ENCODE measurements at places on chromosomes 4 and X.
A peak's percentile ranks its signal among the peaks of the same experiment; 100 is the strongest.

- DNase-seq, result no peak
Observed at GRCh38 chr4:144787365-144788258, 141.7 kb downstream of the HHIP start.

GRCh38 chr4:182483685-182484084 is 240.5 kb downstream of the TENM3 start:
- no peak for DNase-seq

DNA sequence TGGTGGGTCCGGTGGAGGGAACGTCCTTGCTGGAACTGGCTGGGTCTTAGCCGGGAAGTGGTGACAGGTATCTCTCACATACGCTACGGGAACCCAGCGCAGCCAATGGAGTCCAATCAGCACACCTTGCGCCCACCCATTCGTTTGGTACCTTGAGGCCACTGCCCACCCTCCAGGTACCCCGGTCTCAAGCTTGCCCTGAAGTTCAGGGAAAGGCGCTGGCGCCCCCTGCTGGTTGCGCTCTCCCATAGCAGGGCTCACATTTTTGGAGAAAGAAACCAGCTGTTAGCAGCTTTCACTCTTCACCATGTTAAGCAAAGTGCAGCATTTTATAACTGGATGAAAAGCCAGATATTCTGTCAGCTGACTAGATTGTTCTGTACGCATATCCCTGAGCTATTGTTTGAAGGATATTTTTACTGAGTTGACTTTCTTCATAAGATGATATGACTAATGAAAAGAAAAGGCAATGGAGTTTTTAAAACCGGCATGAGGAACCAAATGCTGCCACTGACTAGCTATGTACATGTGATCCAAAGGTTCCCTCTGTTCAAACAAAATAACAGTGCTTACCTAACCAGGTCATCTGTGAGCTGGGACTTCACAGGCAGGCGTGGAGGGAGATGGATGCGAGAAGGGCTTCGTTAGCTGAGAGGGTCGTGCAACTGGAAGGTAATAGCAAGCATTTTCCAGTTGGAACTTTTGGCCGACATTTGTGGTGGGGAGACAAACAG is 43.7 kb downstream of the OTOP1 start:
- DNase-seq, result peak; percentile 50

DNA sequence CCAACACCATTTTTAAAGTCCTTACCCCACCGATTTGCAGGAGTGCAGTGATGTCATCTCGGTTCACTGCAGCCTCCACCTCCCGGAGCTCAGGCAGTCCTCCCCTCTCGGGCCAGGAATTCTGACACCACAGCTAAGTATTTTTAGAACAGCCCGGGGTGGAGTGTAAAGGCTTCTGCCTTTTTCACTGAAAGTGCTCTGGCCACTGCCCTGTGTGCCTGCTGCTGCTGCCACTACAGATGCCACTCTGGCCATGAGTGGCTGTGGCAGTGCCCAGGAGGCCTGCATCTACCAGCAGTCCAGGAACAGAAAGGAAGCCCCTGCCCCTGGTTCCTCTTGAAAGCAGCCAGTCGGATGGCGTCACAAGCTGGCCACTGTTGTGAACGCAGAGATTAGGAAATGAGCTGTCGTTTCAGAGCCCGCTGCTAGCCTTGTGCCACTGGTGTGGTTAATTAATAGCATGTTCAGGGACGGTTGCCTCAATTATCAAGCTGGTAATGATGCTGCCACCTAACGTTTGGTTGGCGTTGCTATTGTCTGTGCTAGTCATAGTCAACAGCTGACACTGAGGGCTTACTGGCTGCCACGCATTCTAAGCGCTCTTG is 23.6 kb upstream of the TBC1D14 start:
- DNase-seq, result peak; percentile 57

GRCh38 chrX:97898798-97899197 is 1015.1 kb downstream of the RPA4 start:
- DNase-seq, result no peak

GRCh38 chr4:89365776-89366175 is 58.2 kb upstream of the GPRIN3 start:
- no peak for DNase-seq

DNA sequence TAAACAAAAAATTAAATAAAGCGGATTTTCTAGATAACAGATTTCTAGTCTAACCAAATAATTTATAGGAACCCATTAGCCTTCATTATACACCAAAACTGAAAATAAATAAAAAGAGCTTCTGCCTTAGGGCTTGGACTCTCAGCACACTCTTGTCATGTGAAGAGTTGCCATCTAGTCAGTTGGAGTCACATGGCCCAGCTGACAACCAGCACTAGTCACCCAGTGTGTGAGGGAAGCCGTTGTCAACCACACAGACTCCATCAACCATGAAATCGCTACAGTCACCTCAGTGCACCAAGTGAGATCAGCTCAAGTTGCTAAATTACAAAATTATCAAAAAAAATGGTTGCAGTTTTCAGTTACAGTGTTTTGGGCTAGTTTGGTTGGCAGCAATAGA is 470.0 kb downstream of the GASK1B start:
- DNase-seq, result no peak

GRCh38 chrX:105018865-105019264 is 201.6 kb downstream of the TEX13A start:
- no peak for DNase-seq

DNA sequence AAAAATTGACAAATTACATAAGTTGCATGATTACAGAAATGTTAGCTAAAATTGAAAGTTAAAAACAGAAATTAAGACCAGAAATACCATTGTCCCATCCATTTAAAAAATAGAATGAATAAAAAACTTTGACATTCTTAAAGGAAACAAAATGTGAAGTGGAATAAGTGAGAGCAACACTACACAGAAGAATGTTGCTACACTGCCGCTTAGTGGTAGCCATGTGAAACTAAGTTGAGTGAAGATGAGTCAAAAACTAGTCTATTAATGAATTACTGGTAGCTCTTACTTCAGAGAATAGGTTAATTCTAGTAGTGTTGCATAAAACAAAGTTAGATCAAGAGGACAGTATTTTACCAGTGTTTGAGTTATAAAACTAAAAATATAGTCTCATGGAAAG is 571.0 kb upstream of the KLHL4 start:
- DNase-seq, result peak; percentile 6

DNA sequence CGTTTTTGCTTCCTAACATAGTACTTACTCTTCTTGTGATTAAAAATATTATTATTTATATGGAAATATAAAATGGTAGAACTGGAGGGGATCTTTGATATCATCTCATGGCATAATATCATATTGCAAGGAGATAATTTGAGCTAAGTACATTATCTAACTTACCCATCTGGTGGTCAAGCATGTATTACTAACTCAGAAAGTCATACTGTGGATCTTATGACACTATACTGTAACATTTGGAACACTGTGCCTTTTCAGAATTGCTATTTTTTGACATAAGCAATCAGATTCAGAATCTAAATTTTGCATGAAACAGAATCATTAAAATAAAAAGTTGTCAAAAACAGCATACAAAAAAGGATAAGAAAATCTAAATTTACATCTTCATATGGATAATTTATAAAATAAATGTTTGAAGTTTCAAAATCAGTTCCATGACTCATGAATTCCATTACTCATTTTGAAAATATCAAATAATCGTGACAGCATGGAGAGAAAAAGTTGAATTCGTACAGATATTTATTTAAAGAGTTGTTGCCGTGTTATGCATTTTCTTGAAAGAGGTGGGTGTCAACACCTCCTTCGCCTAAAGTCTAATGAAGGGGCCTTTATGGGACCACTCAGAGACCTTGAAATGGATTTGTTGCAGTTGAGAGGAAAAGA is 928.1 kb downstream of the PDHA2 start:
- no peak for DNase-seq

GRCh38 chrX:25733148-25733547 is 405.0 kb upstream of the MAGEB18 start:
- no peak for DNase-seq

DNA sequence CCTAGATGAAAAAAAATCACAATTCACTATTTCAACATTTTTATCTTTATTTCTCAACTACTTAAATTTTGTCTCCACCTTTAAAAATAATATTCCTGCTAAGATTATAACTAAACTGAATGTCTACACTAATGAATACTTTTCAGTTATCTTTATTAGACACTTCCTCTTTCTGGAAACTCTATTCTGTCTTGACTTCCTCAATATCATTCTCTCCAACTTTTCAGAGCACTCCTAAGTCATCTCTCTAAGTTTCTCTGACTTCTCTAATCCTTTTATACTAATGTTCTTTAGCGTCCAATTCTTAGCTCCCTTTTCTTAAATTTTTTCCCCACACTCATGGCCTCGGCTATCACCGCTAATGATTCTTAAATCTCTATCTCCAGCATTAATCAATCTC is 374.2 kb downstream of the FBXO8 start:
- no peak for DNase-seq

DNA sequence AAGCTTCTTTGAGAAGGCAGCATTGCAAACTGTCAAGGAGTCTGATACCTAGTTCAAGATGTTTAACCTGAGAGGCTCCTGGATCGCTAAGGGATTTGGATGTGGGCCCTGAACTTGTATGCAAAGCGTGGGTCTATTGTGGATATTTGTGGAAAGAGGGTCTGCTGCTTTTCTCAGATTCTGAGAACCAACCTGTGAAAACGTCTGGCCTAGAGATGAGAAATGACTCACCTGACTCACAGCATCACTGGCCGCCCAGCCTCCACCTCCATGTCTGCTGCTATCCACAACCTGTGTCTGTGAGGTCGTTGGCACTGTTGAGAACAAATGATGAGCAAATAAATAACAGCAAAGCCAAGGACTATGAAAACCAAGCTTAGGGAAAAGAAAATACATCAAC is 33.3 kb upstream of the PROM1 start:
- DNase-seq, result no peak

DNA sequence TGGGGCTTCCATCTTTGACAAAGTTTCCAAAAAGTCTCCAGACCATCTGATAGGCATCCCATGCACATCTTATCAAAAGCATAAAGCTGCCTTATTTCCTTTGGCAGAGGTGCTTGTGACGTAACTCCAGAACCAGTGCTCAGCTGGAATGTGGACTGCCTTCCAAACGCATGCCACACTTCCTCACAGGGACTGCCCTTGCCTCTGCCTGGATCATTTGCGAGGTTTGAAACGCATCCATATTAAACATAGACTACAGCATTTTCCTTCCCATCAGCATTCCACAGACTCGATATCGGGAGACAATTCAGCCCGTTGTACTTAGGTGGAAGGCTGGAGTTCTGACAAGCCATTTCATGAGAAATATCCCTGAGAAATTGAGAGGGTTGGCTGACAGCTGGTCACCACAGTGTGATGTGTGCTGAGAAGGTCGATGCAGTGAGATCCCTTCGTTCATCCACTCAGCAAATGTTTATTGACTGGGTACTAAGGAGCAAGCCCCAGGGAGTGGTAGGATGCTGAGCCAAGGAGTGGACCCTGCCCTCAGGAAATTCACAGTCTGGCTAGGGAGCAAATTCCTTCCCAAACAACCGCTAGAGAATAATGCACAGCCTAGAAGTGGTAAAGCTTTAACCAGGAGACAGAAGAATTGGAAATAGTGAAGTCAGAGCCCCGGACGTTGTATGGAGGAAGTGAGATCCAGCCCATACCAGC is 376.0 kb downstream of the BCOR start:
- no peak for DNase-seq

GRCh38 chr4:93436000-93436626 is 392.4 kb upstream of the ATOH1 start:
- DNase-seq, result no peak

GRCh38 chrX:18883961-18884765 is 99.8 kb downstream of the PHKA2 start:
- DNase-seq, result no peak

GRCh38 chrX:24335871-24336270 is 22.0 kb upstream of the SUPT20HL2 start:
- no peak for DNase-seq

DNA sequence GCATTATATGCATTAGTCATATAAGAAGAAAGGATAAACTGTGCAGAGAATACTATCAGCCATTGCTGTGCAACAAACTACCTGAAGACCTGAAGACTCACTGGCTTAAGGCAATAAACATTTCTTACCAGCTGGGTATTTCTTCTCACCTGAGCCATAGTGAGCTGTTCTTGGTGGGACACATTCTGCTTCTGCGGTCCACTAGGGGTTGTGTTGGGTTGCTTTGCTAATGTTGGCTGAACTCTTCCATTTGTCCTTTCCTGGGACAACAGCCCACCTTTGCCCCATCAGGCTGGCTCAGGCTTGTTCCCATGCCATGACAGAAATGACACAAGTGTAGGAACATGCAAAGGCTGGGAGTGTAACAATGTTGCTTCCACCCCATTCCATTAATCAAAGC is 388.6 kb downstream of the PCDH7 start:
- DNase-seq, result no peak

DNA sequence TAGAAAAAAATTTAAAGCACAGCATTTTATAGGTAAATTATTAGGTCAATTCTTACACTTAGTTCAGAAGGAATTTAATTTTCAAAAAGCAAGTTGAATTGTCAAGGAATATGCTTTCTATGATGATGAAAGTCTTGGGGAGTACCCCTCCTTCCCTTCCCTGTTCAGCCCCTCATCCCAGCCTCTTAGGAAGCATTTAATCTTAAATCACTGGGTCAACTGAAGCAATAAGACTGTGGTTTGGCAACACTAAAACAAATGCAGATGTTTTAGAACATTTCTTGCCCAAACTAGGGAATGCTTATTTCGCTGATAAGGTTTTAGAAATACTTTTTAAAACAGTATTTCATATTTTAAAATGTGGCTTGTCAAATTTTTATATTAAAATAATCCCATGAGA is 19.1 kb upstream of the ARSJ start:
- DNase-seq, result no peak

DNA sequence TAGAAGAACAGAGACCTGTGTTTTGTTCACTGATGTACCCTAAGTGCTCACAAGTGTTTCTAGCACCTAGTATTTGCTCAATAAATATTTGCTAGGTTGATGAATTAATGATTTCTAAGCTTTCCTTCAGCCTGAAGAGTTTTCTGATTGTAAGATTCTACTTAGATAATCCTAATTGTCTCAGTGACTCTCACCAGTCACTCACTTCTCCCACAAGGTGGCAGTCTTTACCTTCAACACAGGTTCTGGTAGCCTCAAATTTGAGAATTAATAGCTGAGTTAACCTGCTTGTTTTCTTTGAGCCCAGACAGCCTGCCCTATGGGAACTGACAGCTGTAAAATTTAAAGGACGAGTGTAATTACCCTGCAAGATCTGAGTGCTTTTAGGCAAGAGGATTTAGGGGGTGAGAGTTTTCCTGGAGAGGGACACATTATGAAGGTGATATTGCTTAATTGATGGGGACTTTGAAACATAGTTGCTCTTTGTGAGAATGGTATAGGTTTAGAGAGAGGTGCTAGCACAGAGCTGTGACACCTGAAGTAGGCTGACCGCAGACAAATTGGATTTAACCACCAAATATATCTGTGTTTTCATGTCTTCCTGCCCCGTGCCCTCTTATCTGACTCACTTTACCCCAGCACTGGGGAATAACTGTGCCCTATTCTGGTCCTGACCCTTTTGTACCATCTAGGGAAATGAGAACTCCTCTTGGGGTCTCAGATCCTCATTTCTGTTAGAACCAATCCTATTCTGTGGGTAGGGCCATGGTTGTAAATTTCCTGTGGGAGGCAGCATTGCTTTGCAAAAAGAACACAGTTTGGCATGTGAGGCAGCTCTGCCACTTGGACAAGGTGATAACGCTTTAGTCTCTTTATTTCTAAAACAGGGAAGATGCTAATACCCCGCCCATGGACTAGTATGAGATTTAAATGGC is 27.7 kb downstream of the CD38 start:
- DNase-seq, result peak; percentile 62

GRCh38 chrX:41734530-41734929 is 10.5 kb downstream of the GPR82 start:
- peak; percentile 12 for DNase-seq

GRCh38 chr4:68651932-68652331 is 18.5 kb downstream of the UGT2B15 start:
- DNase-seq, result no peak
